ENCODE measurements at places on chromosomes 5 and 9.
A peak's percentile ranks its signal among the peaks of the same experiment; 100 is the strongest.

DNA sequence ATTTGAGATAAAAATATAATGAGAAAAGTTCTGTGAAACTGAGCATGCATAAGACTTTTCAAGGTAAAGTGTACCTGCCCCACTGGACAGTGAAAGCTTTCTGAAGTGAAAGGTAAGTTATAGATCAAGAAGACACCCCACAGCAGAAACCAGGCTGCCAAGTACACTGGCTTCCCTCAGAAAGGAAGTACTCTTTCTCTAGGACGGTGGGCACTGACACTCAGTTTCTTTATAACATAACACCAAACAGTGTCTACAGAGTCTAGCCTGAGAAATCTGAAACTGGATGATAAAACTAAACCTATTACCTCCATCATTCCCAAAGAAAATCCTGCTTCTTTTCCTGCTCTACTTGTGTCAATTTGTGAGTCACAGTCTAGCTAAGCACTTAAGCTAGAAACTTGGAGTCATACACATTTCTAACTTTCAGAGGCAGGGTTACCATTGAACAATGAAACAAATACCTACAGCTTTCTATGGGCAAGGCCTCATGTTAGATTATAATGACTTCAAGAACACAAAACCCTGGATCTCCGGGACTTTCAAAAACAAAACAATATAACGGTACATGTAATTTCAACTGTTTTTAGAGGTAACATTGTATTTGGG, 136.7 kb downstream of the CPLANE1 start:
- DNase-seq = no peak

DNA sequence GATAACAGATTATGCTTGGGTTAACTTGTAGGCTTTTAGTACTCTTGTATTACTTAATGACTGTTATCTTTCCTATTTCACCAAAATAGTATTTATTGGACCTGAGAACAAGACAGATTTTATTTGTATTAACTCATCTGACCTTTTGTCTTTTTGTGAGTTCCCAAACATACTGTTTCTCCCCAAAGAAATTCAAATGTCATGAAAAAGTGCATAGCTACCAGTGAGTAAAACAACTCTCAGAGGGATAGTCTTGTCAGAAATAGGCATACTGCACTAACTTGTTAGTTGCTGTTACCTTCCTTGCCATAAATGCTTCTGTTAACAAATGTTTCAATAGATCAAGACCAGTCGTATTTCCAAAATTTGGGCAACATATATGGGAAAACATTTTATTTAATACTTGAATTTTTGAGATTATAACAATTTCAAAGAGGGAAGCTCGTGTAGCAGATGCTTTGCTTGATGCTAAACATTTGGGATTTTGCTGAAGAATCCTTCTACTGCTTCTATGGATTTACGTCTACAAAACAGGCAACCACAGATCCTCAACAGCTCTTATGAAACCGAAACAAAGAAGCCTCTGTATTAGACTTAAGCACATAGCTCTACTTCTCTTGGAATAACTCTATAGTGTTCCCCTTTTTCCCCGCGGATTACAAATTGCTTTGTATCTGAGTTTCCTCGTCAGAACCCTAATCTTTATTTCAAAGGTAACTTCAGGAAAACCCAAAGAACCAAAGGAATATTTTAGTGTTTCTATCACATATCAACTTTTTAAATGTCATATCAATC, 248.8 kb downstream of the MCTP1 start:
- DNase-seq = no peak

GRCh38 chr9:106707738-106708474, 155.1 kb upstream of the ZNF462 start:
- no peak for DNase-seq

DNA sequence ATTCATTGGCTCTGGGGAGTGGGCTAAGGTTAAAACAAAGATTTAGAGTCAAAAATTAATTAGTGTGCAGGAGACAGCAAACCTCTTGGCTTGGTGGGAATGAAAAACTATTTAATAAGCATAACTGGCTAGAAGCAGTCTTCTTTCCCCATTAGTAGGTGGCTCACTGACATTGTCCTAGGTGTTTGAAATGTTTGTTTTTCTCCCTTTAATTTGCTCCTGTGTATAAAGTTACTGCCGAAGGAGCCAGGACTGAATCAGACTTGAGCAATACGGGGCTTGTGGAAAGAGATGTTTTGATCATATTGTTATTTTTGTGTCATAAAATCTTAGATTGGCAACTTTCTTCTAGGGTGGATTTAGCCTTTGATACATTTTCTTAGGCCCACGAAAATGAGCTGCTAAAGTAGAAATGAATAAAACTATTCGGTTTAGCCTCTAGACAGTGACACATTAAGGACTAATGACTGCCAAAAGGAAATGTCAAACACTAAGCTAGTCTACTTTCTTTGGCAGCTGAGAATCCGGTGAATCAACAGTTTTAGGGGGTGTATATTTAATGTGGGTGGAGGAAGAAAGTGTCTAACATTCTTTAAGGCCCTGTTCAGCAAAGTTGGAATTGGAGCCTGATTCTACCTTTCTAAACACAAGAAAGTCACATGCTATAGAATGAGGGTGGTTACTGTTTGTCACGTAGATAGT, 30.2 kb downstream of the LRRTM2 start:
- DNase-seq = peak; percentile 71

GRCh38 chr9:89732939-89733324, 128.1 kb downstream of the GADD45G start:
- no peak for DNase-seq

DNA sequence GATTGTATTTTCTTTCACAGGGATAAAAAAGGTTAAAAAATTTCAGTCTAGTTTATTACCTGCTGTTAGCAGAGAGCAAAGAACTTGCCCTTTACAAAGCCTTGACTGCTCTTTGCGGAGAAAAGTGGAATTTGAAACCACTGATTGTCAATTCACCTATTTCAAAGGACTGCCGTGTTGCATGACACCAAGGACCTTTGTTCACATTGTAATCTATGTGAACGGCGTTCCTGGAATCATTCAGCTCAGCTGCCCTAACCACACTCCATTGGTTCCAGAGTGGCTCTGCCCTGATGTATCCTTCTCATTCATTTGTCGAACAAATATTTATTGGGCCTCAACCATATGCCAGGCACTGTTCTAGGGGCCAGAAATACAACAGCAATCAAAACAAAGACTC, 377.5 kb upstream of the RFX3 start:
- no peak for DNase-seq

- no peak for DNase-seq
Measured at GRCh38 chr5:2708751-2709150, 42.7 kb downstream of the IRX2 start.

- DNase-seq = no peak
Measured at GRCh38 chr9:110954822-110955291, 83.4 kb downstream of the LPAR1 start.

DNA sequence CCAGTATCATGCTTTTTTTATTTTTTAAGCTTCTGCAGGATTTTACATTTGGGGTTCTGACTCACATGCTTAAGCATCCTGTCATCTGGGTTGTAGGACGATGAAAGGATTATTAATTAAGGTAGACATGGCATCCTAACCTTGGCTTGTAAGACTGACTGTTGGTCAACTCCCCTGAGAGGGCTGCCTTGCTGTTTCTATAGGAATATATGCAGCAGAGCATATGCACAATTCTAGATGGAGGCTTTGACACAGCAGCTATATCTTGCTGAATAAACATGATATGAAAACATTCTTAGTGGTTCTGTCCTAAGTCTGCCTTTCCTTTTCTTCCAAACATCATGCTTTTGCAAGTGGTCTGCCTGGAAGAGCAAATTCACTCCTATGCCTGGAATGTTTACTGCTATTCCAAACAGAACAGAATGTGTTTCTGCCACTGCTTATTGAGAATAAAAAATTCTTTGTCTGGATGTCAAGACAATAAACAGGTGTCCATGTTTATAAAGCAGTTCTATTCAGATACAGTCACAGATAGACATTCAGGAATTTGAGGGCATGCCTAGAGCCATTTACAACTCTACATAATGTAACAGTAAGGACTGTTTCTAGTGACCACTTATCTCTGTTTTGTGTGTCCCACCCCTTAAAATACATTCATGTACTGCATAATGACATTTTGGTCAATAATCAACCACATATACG, 166.2 kb upstream of the PPP2R2B start:
- no peak for DNase-seq

- DNase-seq = no peak
Measured at GRCh38 chr5:22970491-22970890, 117.3 kb upstream of the CDH12 start.

DNA sequence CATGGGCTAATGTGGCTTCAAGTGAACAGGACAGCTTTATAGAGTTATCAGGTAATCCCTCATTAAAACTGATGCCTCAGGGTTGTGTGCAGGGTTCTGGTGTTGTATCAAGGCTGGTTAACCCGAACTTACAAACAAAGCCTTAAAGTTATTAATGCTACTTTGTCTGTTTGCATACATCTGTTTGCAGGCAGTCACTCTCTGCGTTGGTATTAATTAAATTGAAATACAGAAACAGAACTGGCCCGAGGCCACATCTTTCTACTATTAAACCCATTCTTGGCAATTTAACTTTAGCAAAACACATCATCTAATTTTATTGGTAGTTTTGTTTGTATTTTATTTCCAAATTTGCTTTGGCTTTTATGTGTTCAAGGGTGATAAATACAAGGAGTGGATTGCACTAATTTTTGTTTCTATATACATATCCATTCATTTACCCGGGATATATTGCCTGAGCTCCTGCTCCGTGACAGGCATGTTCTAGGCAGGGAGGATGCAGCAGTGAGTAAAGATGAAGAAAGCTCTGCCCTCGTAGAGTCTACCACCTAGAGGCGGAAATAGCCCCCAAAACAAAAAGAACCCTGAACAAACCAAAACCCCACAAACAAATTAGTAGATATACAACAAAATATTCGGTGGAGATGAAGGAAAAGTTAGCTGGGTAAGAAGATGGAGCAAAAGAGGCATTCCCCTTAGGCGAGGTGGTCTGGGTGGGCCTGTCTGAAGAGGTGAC, 164.2 kb downstream of the MACROH2A1 start:
- DNase-seq = no peak

GRCh38 chr9:84002344-84002743, 21.7 kb downstream of the RMI1 start:
- DNase-seq = no peak

GRCh38 chr9:130555968-130556367, 23.4 kb upstream of the FUBP3 start:
- DNase-seq = no peak

GRCh38 chr9:36402536-36402935, 2.5 kb upstream of the RNF38 start:
- DNase-seq = no peak

GRCh38 chr5:103510851-103511553, 51.6 kb downstream of the NUDT12 start:
- DNase-seq = no peak

GRCh38 chr5:68378204-68378820, 162.8 kb downstream of the PIK3R1 start:
- DNase-seq = no peak

DNA sequence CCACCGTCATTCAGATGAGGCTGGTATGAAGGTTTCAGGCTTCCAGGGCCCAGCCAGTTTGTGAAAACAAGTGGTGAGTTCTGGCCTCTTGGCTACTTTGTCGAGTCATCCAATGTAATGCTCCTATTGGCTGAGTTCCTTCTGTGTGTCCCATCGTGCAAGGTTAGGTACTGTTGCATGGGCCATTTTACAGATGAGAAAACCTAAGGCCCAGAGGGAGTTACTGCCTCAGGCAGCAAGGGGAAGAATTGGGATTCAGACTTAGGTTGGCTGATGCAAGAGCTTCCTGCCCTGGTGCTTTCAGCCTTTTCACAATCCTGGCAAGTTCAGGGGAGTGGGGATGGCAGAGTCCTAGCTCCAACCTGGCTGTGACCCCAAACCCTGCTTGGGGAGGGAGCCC, 17.4 kb upstream of the PITX1 start:
- no peak for DNase-seq

GRCh38 chr5:149271716-149272563, at the start of gene AFAP1L1:
Gene AFAP1L1, plus strand, starts transcription at chr5:149271859. Its CDS starts 110 bp downstream, at chr5:149271969.
- DNase-seq = peak; percentile 16

DNA sequence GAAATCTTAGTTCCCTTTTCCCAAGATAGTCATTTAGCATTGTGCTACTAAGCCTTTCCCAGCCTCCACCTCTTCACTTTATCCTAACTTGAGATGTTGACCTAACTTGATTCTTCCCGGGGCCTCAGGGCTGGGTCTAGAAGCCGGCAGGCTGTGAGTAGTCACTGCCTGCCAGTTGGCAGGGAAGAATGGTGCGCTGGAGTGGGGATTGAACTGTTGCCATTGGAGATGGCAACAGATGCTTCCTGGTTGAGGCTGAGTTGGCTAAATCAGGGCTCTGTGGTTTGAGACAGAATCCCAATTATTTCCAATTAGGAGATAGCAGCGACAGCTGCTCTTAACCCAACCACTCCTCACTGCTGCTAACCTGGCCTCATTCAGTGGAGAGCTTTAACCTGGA, 343.1 kb downstream of the BRINP1 start:
- no peak for DNase-seq

- DNase-seq = peak; percentile 49
Measured at GRCh38 chr9:95494022-95494415, 22.8 kb downstream of the PTCH1 start.

DNA sequence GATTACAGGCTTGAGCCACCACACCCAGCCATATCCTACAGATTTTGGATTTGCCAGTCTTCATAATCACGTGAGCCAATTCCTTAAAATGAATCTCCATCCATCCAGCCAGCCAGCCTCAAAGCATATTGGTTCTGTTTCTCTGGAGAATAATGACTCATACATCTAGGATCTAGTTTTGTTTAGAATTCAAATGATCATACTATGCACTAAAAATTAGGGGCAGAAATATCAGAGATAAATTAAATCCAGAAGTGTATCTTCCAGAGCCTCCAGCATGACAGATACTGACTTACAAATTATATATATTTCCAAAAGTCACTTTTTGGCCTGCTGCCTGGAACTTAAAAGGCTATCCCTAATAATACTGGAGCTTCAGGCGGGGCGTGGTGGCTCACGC, 119.1 kb upstream of the NR5A1 start:
- no peak for DNase-seq

DNA sequence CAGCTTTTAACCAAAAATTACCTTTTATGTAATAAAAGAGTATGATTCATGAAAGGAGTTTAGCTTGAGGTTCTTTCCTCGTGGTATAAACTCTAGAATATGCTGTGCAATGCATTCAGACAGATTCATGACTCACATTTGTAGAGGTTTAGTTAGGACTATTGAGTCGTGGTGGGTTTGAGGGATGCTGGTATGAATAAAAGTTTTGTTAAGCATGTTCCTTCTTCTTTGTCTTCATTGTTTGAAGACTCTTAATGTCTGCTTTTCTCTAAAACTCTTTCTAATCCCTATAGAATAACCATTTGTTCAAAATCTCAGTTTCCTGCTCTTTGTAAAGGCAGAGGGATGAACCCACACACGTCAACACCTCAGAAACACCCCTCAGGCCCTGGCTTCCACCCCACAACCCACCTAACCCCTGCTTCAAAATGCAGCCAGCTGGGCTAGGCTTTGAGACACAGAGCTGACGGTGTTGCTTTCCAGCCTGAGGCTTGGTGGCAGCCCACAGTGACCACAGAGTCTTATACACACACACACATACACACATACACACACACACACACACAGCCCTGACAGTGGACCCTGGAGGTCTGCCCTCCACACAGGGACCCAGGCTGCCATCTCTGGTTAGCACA, 69.0 kb upstream of the IRX1 start:
- no peak for DNase-seq
